ENCODE measurements at places on chromosomes 5 and 9. TPM values are rescaled to one million over a fixed set of nuclear protein-coding genes. Genes with fewer than 3 reads are reported as not detected.

DNA sequence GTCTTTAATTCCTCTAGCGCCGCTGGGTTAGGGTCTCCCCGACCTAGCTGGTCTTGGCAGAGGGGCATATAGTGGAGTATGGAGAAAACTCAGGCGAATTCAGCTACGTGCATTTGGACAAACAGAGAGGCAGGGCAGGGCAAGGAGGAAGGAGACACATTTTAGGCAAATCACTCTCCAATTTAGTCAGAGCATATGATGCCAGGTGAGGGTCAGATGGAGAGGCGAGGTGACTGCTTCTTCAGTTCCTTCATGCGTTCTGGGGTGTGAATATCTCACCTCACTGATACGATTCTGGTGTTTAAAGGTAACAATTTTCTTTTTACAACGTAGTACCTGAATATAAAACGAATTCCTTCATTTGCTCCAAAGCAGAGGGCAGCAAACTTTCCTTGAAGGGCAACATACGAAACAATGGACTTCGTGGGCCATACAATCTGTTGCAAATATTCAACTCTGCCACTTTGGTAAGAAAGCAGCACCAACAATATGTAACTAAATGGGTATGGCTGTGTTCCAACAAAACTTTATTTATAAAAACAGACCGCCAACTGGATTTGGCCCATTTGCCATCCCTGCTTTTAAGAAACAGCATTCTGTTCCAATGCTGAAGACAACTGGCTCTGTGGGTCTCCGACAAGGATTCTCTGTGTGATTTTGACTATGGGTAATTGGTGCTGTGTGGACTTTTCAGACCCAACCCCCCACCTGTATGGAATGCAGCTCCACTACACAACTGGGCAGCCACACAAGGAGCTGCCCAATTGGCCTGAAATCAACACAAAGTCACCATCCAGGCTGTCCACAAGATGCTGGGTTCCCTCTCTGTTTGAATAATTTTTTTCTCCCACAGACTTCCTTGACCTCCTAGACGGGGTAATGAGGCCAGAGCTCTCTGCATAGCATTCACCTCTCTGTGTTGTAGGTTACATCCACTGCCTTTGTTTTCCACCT is 53.8 kb downstream of the RAPGEF1 start:
- H3K4me1 ChIP-seq = peaks cover 47% of the 10 kb centered on the region
- DNase-seq = no peak
- no peak overlapping the region for H3K4me3 ChIP-seq
- H3K27ac ChIP-seq = no peak overlapping the region

DNA sequence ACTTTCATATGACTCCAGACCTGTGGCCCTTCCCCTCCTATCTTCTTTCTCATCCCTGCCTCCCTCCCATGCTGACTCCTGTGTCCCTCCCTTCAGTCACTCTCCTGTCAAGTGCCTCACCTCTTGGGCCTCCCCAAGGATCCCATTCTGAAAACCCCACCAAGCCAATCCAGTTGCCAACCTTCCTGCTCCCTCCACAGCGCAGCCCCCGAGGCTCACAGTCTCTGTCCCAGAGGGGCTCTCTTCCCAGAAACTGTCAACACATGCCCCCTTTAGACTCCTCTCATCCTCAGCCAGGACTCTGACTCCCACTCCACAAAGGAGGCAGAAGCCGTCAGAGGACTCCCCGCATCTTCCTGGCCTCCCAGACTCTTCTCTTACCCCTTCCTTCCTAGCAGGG is 30.8 kb downstream of the ACSL6 start:
- no peak overlapping the region for H3K4me3 ChIP-seq
- no peaks in the 10 kb centered on the region for H3K36me3 ChIP-seq
- H3K27me3 ChIP-seq = no peaks in the 10 kb centered on the region
- no peak overlapping the region for H3K27ac ChIP-seq
- DNase-seq = no peak

The CD274 gene
- total RNA-seq = 0.62 TPM

DNA sequence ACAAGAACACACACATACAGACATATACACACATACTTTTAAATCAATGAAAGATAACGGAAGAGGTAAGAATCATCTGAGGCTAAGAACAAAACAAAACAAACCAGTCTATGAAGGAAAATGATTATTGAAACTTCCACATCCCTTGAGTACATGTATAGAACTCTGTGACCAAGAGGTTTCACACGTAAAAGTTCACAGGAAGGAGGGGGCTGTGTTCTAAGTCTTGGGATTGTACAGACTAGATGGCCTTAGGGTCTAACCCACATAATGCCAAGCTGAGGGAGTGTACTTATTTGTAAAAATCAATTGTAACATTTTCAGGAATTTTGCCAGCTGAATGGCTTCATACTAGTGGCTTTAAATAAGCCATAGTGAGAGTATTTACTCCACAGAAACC is 144.4 kb upstream of the IFNE start:
- no peaks in the 10 kb centered on the region for H3K36me3 ChIP-seq
- DNase-seq = no peak
- H3K4me1 ChIP-seq = no peaks in the 10 kb centered on the region
- peaks cover 7% of the 10 kb centered on the region for H3K27me3 ChIP-seq

- no peak overlapping the region for H3K4me3 ChIP-seq
- no peak overlapping the region for H3K27ac ChIP-seq
- H3K36me3 ChIP-seq = no peaks in the 10 kb centered on the region
- H3K4me1 ChIP-seq = no peaks in the 10 kb centered on the region
- no peak for DNase-seq
Measured at GRCh38 chr9:3659647-3660046, 133.8 kb upstream of the RFX3 start.

The SOWAHA gene
- total RNA-seq = not detected

The NR5A1 gene
- not detected for total RNA-seq

- no peaks in the 10 kb centered on the region for H3K27me3 ChIP-seq
- no peaks in the 10 kb centered on the region for H3K4me1 ChIP-seq
- DNase-seq = no peak
Measured at GRCh38 chr5:19745247-19745646, 242.8 kb downstream of the CDH18 start.

GRCh38 chr5:115575167-115576070 is 26.9 kb downstream of the TICAM2 start:
- no peak overlapping the region for H3K27ac ChIP-seq
- no peaks in the 10 kb centered on the region for H3K36me3 ChIP-seq
- peak; percentile 16 for DNase-seq
- H3K4me3 ChIP-seq = no peak overlapping the region
- H3K27me3 ChIP-seq = no peaks in the 10 kb centered on the region

The IRX1 gene
- not detected for total RNA-seq

DNA sequence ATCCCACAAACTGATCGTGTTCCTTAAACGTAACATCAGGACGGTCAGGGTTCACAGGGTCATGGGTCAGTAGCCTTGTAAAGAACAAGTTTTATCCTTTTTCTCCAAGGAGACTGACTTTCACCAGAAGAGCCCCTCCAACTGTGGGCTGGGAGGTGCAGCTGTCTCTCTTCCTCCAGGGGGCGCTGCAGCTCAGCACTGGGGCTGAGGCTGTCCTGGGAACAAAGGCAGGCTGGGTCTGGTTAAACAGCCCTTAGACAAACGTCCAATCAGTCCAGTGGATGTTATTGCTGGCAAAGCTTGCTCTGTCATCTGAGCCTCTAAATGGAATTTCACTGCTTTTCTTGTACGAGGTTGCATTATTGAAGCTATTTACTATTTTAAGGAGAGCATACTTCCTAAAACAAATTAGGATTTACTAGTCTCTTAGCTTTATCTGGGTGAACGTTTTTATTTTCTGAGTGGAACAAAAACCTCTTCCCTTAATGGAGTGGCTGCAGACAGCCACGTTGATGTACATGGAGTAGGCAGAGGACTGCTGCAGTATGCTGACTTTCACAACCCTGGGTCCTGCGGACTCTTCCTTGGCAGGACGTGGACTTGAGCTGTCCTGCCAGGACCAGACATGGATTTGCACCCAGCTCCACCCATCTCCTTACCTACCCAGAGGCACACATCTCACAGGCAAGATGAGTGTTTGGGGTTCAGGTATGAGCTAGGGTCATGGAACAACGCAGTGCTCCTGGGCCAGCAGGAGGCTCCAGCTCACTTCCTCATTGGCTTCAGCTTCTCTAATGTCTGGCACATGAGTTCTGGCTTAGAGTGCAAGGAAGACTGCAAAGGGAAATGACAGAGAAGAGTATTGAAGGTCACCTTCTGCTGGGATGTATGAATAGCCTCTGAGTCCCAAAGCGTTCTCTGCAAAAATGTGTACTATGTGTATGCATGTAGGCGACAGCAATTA is 7.8 kb downstream of the EXOSC2 start:
- no peaks in the 10 kb centered on the region for H3K4me1 ChIP-seq
- DNase-seq = peak; percentile 85
- H3K27me3 ChIP-seq = no peaks in the 10 kb centered on the region
- H3K36me3 ChIP-seq = peaks cover 80% of the 10 kb centered on the region
- no peak overlapping the region for H3K4me3 ChIP-seq

DNA sequence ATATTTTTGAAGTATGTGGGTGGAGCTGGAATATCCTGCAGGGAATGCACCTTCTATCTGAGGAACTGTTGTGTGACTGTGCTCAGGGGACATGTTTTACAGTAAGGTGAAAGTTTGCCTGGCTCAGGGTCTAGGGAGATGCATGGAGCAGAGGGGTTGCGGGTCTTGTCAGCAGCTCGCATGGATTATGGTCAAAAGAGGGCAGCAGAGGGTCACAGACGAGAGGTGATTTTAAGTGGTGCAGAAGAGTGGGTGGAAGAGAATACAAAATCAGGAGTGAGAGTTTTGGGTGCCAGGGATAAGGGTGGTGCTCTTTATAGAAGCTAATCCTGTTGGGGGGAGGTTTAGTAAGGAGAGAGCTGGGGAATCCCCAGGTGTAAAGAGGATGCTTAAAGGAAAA is 53.5 kb upstream of the GRIN3A start:
- H3K4me1 ChIP-seq = no peaks in the 10 kb centered on the region
- DNase-seq = peak; percentile 46
- H3K27ac ChIP-seq = no peak overlapping the region
- no peaks in the 10 kb centered on the region for H3K27me3 ChIP-seq
- no peaks in the 10 kb centered on the region for H3K36me3 ChIP-seq
- no peak overlapping the region for H3K4me3 ChIP-seq

- H3K4me1 ChIP-seq = no peaks in the 10 kb centered on the region
- DNase-seq = no peak
- H3K27ac ChIP-seq = no peak overlapping the region
- H3K4me3 ChIP-seq = no peak overlapping the region
- no peaks in the 10 kb centered on the region for H3K36me3 ChIP-seq
Measured at GRCh38 chr5:143641549-143642355, 170.2 kb upstream of the HMHB1 start.

- H3K27me3 ChIP-seq = peaks cover 28% of the 10 kb centered on the region
- no peak overlapping the region for H3K27ac ChIP-seq
Measured at GRCh38 chr5:174030286-174030685, 15.2 kb upstream of the NSG2 start.

- no peaks in the 10 kb centered on the region for H3K4me1 ChIP-seq
- no peak for DNase-seq
- H3K36me3 ChIP-seq = no peaks in the 10 kb centered on the region
- no peak overlapping the region for H3K27ac ChIP-seq
- H3K4me3 ChIP-seq = no peak overlapping the region
- H3K27me3 ChIP-seq = no peaks in the 10 kb centered on the region
Measured at GRCh38 chr9:121309833-121310425, 42.0 kb downstream of the GSN start.

GRCh38 chr5:68287976-68288706 is 72.6 kb downstream of the PIK3R1 start:
- H3K27ac ChIP-seq = peak overlapping the region; percentile 80
- peak; percentile 70 for DNase-seq
- H3K36me3 ChIP-seq = peaks cover 11% of the 10 kb centered on the region
- peaks cover 58% of the 10 kb centered on the region for H3K4me1 ChIP-seq

The FASTKD3 gene
- total RNA-seq = 13.2 TPM

DNA sequence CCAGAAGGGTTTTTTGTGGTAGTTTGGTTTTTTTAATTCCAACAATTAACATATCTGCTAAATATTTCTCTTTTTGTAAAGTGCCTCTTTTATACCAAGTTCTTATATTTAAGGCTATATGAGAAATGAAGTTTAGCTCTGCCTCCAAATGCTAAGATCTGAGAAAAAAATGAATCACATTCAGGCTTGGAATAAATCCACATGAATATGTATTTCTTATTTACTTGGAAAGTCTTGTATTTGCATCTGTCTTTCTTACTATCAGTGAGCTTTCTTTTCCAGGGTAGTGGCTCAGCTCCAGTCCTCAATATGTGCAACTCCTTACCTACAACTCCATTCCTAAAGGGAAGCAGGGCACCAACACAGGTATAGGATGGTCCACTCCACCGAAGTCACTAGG is 127.9 kb downstream of the GLIS3 start:
- no peaks in the 10 kb centered on the region for H3K36me3 ChIP-seq
- no peak overlapping the region for H3K4me3 ChIP-seq
- no peaks in the 10 kb centered on the region for H3K4me1 ChIP-seq
- no peak for DNase-seq
- no peak overlapping the region for H3K27ac ChIP-seq
- peaks cover 6% of the 10 kb centered on the region for H3K27me3 ChIP-seq

DNA sequence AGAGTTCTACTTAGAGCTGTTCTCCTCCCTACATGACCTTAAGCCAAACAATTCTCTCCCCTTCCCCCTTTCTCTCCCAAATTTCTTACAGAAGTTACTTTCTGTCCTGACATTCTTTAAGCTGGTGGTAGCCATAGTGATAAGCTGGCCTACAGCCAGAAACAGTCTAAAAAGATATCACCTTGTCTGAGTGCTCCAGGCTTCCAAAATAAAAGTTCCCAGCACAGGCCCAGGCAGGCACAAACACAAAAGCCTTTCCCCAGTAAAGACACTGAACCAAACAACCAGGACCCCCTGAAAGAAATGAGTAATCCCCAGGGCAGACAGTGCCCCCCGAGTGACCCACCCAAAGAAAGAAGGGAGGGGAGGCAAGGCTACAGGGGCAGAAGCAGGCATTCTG is 19.2 kb downstream of the SIL1 start:
- no peak overlapping the region for H3K4me3 ChIP-seq
- no peaks in the 10 kb centered on the region for H3K36me3 ChIP-seq
- DNase-seq = peak; percentile 65
- H3K27ac ChIP-seq = peak overlapping the region; percentile 69
- H3K27me3 ChIP-seq = no peaks in the 10 kb centered on the region
- H3K4me1 ChIP-seq = peaks cover 58% of the 10 kb centered on the region

DNA sequence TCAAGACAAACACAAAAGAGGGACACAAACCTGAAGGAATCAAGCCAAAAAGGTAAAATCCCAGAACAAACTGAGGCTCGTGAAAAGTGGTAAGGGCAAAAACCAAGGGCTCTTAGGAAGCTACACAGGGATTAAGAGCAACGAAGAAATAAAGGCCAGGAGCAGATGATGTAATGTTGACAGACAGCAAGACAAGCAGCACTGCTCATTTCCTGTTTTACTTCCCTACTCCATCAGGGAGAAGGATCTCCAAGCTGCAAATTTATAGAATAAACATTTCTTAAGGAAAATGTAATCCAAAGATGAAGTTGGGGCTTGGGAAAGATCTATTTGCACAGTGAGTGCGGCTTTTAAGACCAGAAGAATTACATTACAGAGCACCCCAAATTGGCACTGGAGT is 182.3 kb upstream of the MAP1B start:
- no peak overlapping the region for H3K27ac ChIP-seq
- H3K27me3 ChIP-seq = no peaks in the 10 kb centered on the region
- H3K4me3 ChIP-seq = no peak overlapping the region
- no peaks in the 10 kb centered on the region for H3K4me1 ChIP-seq
- no peak for DNase-seq

Measured in A673 (cell line).